T-helper 17 cell (primary cell): ENCODE measurements at places on chromosomes 1 and 21. TPM values are rescaled to one million over a fixed set of nuclear protein-coding genes. Genes with fewer than 3 reads are reported as not detected.

Gene RXFP4
- not detected for total RNA-seq

Gene HORMAD1
- total RNA-seq: 0.80 TPM

Gene RNF186
- total RNA-seq: not detected

Gene LCE2B
- not detected for total RNA-seq

- no peak for DNase-seq
Measured at GRCh38 chr21:33110340-33110715, 40.4 kb downstream of the OLIG1 start.

DNA sequence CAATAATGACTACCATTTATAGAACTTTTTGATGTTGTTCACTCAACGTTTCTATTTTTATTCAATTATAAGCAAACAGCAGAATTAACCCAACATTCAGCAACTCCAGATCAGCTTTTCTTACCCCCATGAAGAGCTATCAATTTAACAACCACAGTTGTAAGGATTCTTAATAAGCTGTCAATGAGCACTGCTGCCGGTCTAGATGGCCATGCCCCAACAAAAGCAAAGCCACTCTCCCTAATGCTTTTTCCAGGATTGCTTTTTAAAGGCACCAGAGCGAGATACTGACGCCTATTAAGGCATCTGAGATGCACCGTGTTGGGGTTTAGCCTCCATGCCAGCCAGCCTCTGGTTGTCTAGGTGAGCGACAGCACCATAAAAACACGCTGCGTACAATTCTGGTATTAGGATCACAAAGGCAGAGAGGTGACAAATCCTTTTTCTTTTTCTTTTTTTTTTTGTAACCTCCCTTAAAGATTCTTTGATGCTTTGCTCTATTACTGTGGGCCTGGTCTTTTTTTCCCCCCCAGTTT, 39.5 kb downstream of the PTPRC start:
- peak; percentile 15 for DNase-seq

- DNase-seq: no peak
Measured at GRCh38 chr1:68231627-68232288, 565 bp downstream of the WLS start.

DNA sequence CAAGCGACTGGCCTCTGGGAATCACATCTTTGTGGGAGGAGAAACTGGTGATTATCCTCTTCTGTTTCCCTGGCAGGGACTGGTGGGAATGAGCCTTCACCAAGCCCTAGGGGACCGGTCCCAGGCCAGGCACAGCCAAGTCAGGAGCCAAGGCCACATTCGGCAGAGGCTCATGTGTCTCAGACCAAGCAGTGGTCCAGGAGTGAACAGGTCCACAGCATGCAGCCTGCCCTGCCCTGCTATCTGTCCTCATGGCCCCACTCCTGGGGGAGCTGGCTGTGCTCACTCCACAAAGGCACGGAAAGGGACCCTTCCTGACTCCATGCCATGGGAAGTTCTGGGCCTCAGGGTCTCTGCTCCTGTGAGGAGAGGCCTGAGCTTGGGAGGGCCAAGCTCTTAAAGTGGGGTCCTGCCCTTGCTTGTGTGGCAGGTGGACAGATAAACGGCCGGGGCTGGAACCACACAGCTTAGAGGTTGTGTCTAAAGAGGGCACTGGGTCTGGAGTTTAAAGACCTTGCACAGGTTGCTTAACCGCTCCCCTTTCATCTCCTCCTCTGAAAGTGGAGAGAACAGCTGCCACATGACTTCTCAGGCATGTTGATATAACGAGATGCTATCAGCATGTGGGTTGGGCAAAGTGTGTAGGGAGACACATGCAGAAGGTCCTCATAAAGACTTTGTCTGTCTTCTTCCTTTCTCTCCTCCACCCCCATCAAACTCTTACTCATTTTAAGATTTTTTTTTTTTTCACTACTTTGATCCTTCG, 57.5 kb downstream of the CASQ2 start:
- DNase-seq: no peak

GRCh38 chr1:41515131-41515678, 30.7 kb upstream of the EDN2 start:
- DNase-seq: no peak

GRCh38 chr1:199688133-199688676, 339.3 kb upstream of the NR5A2 start:
- no peak for DNase-seq
